ENCODE measurements at places on chromosomes 2 and 18. TPM values are rescaled to one million over a fixed set of nuclear protein-coding genes. Genes with fewer than 3 reads are reported as not detected.

The HDAC4 gene
- polyA plus RNA-seq = 16.4 TPM

The KCNIP3 gene
- 1.8 TPM for polyA plus RNA-seq

The GRB14 gene
- polyA plus RNA-seq = 0.46 TPM

The CYTIP gene
- polyA plus RNA-seq = 36.4 TPM

The SPP2 gene
- not detected for polyA plus RNA-seq

The RAPGEF4 gene
- 0.23 TPM for polyA plus RNA-seq

The RGPD5 gene
- 3.6 TPM for polyA plus RNA-seq

The EHD3 gene
- 4.0 TPM for polyA plus RNA-seq

The TCF7L1 gene
- polyA plus RNA-seq = 4.0 TPM

The DCDC2C gene
- polyA plus RNA-seq = not detected

The SIX3 gene
- polyA plus RNA-seq = not detected

The CCDC178 gene
- 0.32 TPM for polyA plus RNA-seq

The SERPINB11 gene
- polyA plus RNA-seq = not detected

The C1QL2 gene
- not detected for polyA plus RNA-seq

The SERPINB13 gene
- 1.8 TPM for polyA plus RNA-seq

The LYG2 gene
- polyA plus RNA-seq = not detected

The SOX11 gene
- polyA plus RNA-seq = 0.12 TPM

The FBXO15 gene
- polyA plus RNA-seq = not detected

The MCEE gene
- polyA plus RNA-seq = 46.2 TPM
